ENCODE measurements at places on chromosomes 2 and 18.

GRCh38 chr2:190670182-190670946 is 21.5 kb downstream of the NAB1 start:
- H3K4me3 ChIP-seq: no peak overlapping the region
- DNase-seq: no peak
- H3K36me3 ChIP-seq: peaks cover 26% of the 10 kb centered on the region

GRCh38 chr18:32167980-32168730 is 21.7 kb upstream of the MEP1B start:
- no peak overlapping the region for H3K27ac ChIP-seq
- DNase-seq: no peak
- no peaks in the 10 kb centered on the region for H3K27me3 ChIP-seq

GRCh38 chr18:42187611-42188380 is 232.8 kb downstream of the PIK3C3 start:
- no peaks in the 10 kb centered on the region for H3K4me1 ChIP-seq
- H3K36me3 ChIP-seq: no peaks in the 10 kb centered on the region
- no peak for DNase-seq
- no peaks in the 10 kb centered on the region for H3K27me3 ChIP-seq

DNA sequence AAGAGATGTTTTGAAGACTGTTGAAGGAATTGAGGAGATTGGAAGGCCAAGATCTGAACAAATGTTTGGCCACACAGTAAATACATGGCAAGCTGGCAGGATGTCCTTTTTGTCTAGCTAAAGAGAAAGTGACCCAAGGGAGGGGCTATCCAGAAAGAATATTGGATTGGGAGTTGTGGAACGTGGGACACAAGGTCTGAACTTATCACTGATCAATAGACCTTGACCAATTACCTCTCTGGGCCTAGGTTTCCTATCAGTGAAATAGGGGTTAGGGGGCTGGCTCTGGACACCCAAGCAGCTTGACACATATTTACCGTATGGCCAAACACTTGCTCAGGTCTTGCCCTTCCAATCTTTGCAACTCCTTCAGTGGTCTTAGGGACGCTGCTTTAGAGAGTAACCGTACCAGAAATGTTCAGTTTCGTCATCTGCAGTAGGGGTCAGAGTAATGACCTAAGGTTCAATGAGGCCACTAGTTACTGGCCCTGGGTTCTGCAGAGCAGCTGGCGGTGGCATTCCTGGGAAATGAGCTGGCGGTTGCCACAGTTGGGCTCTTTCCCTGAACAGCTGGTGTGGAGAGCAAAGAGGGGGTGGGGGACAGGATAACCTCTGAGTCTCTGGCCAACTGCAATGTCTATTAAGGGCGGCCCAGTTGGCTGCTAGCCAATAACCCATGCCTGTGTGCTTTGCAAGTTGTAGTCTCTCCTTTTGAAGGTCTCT is 70.1 kb upstream of the STPG4 start:
- no peaks in the 10 kb centered on the region for H3K27me3 ChIP-seq
- DNase-seq: no peak
- H3K4me1 ChIP-seq: no peaks in the 10 kb centered on the region
- no peak overlapping the region for H3K4me3 ChIP-seq
- no peak overlapping the region for H3K27ac ChIP-seq

- no peaks in the 10 kb centered on the region for H3K36me3 ChIP-seq
- no peak overlapping the region for H3K27ac ChIP-seq
- H3K4me1 ChIP-seq: peaks cover 14% of the 10 kb centered on the region
- H3K27me3 ChIP-seq: no peaks in the 10 kb centered on the region
- H3K4me3 ChIP-seq: no peak overlapping the region
Observed at GRCh38 chr2:218072478-218073024, 3.5 kb downstream of the RUFY4 start.

DNA sequence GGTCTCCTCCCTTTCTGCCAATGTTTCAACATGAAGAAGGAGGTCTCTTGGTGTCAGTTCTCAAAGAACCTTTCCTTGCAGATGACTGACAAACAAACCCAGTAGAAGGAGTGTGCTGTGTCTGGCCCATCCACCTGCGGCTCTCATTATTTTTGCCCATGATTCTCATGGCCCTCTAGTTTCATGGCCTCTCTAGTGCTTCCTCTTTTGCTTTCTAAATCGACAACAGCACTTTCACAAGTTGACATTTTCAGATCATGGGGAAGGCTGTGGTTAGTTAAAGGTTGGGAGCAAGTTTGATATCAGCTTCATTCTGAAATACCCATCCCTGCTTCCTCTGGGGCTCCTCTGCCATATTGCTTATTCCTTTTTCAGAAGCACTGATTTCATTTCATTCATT is 805.2 kb downstream of the SLC4A3 start:
- no peak overlapping the region for H3K27ac ChIP-seq
- no peaks in the 10 kb centered on the region for H3K36me3 ChIP-seq
- no peaks in the 10 kb centered on the region for H3K27me3 ChIP-seq
- H3K4me1 ChIP-seq: no peaks in the 10 kb centered on the region
- no peak for DNase-seq
- H3K4me3 ChIP-seq: no peak overlapping the region

GRCh38 chr2:15421753-15422152 is 139.4 kb downstream of the NBAS start:
- no peak for DNase-seq
- H3K27ac ChIP-seq: no peak overlapping the region
- H3K4me1 ChIP-seq: no peaks in the 10 kb centered on the region
- peaks cover 5% of the 10 kb centered on the region for H3K36me3 ChIP-seq
- H3K27me3 ChIP-seq: no peaks in the 10 kb centered on the region

GRCh38 chr2:43171789-43172188 is 54.6 kb downstream of the ZFP36L2 start:
- no peak overlapping the region for H3K4me3 ChIP-seq
- no peaks in the 10 kb centered on the region for H3K27me3 ChIP-seq
- no peak overlapping the region for H3K27ac ChIP-seq
- DNase-seq: no peak

GRCh38 chr2:238863231-238863630 is 15.3 kb downstream of the TWIST2 start:
- H3K36me3 ChIP-seq: no peaks in the 10 kb centered on the region
- H3K27ac ChIP-seq: no peak overlapping the region
- no peak overlapping the region for H3K4me3 ChIP-seq
- H3K27me3 ChIP-seq: peaks cover 12% of the 10 kb centered on the region
- no peak for DNase-seq
- H3K4me1 ChIP-seq: no peaks in the 10 kb centered on the region

DNA sequence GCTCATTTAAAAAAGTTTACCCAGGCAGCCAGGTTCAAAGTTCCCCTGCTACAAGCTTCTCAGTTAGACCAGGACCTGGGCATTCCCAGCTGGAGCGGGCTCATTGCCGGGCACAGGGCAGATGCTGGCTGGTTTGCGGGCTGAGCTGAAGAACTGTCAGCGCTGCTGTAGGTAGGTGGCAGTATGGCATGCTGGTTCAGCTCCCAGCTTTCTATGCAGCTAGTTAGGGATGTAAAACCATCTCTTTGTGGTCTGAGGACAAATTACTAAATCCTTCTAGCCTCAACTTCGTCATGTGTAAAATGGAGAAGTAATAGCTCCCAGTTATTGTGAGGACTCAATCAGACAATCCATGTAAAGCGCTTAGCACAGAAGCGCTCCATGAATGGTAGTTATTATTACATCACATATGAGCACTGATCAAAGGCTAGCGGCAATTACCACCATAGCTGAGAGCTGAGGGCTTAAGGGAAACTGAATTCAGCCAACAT is 2.4 kb upstream of the LDLRAD4 start:
- H3K27ac ChIP-seq: no peak overlapping the region
- no peak overlapping the region for H3K4me3 ChIP-seq
- no peaks in the 10 kb centered on the region for H3K27me3 ChIP-seq

- no peaks in the 10 kb centered on the region for H3K27me3 ChIP-seq
- no peak for DNase-seq
- H3K36me3 ChIP-seq: peaks cover 32% of the 10 kb centered on the region
- H3K4me1 ChIP-seq: peaks cover 27% of the 10 kb centered on the region
Observed at GRCh38 chr18:3251249-3251962, 3.8 kb downstream of the MYL12A start.

- no peaks in the 10 kb centered on the region for H3K4me1 ChIP-seq
- no peak overlapping the region for H3K27ac ChIP-seq
- no peaks in the 10 kb centered on the region for H3K36me3 ChIP-seq
- no peaks in the 10 kb centered on the region for H3K27me3 ChIP-seq
- no peak overlapping the region for H3K4me3 ChIP-seq
- no peak for DNase-seq
Observed at GRCh38 chr2:220469201-220469600, 841.8 kb downstream of the SLC4A3 start.

- H3K27me3 ChIP-seq: peaks cover 59% of the 10 kb centered on the region
- H3K4me3 ChIP-seq: peak within 1 kb of the TSS; percentile 50
- no peaks in the 10 kb centered on the region for H3K36me3 ChIP-seq
- no peak within 1 kb of the TSS for H3K27ac ChIP-seq
- H3K4me1 ChIP-seq: no peaks in the 10 kb centered on the region
Observed at GRCh38 chr2:176122683-176123410, at the start of gene HOXD9. TSS of gene HOXD9 (plus strand) at chr2:176122719. CDS start at chr2:176122769, 50 bp downstream.

DNA sequence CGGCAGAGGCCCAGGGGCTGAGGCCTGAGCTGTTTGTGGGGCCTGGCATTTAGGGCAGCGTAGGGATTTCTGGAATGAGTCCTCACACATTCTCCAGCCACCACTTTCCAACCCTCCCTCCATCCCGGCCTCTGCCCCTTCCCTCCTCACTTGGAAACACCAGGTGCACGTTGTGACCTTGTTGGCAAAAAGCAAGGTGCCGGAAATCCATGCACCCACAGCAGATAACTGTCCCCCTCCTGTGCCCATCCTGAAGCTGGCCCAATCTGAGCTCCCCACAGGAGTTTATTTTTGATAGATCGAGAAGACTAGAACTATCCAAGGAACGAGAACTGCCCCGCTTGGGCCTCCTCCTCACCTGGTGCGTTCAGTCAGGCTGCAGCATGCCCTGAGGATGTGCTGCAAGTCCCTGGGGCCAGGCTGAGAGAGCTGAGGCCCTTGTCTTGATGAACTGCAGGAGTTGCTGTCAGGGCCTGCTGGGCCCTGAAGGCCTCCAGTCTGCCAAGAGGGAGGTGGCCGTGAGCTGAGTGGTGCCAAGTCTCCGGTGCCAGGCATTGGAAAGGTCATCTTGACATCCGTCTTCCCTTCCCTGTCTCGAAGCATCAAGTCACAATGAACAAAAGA is 55.8 kb downstream of the CTIF start:
- no peaks in the 10 kb centered on the region for H3K36me3 ChIP-seq
- no peaks in the 10 kb centered on the region for H3K27me3 ChIP-seq
- H3K4me3 ChIP-seq: no peak overlapping the region
- no peak for DNase-seq
